ENCODE measurements at places on chromosomes 16 and 17.

GRCh38 chr17:71446645-71447437 is 674.0 kb upstream of the SOX9 start:
- DNase-seq: no peak

DNA sequence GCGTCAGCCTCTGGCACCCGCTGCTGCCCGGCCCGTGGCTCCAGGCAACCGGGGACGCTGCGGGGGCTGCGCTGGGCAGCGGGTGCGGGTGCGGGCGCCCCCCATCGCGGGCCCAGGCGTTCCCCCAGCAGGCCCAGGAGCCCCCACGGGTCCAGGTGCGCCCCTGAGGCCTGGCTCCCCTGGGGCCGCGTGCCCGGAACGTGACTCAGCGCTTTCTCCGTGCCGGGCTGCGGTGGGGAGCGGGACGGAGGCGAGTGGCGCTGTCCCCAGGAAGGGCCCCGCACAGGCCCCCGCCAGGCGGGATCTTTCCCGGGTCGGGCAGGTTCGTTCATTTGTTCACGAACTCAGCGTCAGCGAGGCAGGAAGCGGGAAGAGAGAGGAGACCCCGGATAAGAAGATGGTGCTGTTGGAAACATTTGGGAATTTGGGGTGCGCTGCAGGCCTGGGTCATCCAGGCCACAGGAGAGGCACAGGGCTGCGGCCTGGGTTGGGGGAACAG is 18.4 kb upstream of the EXOC7 start:
- no peak for DNase-seq

DNA sequence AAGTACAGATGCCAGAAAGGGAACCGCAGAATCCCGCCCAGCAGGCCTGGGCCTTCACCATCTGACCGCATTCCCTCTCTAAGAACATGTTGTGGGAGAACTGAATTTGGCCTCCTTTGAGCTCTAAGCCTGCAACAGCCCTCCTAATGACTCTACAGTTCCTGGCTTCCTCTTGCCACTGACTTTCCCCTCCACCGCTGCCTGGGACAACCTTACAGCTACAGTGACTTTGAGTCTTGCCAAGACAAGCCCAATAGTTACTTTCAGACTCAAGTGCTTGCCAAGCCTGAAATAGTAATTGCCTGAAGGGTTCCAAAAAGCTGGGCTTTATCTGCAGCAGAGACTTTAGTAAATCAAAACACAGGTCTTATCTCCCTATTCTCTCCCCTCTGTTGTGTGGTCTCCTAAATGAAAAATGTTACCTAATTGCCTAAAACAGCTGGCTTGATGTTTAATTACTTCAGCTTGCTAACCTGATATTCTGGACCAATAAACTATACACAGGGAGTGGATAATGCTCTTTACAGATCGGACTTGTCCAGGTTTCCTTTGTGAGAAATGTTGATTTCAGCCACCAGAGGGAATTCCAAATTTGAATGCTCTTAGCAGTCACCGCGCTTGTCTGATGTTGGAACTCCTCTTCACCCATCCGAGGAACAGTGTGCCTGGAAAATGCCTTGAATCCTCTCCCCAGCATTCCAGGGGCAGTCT is 85.1 kb upstream of the TBX2 start:
- DNase-seq: no peak

- no peak for DNase-seq
Measured at GRCh38 chr16:10539236-10539635, 41.2 kb downstream of the EMP2 start.

GRCh38 chr17:14749269-14749668 is 448.4 kb downstream of the HS3ST3B1 start:
- no peak for DNase-seq

- no peak for DNase-seq
Measured at GRCh38 chr17:19904412-19904811, 36.7 kb upstream of the ULK2 start.

GRCh38 chr16:49440156-49441065 is 66.8 kb downstream of the C16orf78 start:
- no peak for DNase-seq

DNA sequence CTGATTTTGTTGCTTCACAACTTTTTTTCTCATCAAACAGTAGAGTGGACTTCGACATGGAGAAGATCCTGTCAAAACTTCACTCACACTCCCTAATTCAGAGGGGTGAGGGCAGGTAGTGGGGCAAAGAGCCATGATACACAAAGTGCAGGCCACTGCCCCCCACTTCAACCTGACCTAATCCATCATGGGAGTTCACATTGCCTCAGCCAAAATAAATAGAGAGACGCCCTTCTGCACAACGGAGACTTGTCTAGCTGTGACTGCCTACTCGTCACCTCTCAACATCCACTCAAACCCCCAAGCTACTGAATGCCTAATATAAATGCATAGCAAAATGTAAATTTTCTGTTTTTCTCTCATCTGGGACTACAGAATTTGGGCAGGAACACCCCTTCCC is 213.2 kb downstream of the PMP22 start:
- no peak for DNase-seq

Measured in A549 (cell line).